ENCODE measurements at places on chromosomes 4 and X.

- no peak for DNase-seq
Observed at GRCh38 chrX:68650491-68650890, 3.0 kb downstream of the STARD8 start.

DNA sequence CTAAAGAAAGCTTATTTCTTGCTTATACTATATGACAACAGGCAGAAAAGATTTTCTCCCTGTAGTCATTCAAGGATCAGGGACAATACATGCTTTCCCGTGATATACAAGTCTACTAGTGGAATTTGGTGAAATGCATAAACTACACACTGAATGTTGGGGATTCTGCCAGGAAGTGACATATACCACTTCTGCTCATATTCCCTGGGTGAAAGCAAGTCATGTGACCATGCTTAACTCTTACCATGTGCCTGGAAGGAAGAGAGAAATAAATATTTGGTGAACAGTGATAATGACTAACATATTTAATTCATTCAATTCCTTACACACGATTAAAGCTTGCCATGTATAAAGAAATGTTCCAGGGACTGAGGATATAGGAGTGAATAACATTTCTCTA lies 534.6 kb downstream of the PPARGC1A start:
- DNase-seq: no peak

DNA sequence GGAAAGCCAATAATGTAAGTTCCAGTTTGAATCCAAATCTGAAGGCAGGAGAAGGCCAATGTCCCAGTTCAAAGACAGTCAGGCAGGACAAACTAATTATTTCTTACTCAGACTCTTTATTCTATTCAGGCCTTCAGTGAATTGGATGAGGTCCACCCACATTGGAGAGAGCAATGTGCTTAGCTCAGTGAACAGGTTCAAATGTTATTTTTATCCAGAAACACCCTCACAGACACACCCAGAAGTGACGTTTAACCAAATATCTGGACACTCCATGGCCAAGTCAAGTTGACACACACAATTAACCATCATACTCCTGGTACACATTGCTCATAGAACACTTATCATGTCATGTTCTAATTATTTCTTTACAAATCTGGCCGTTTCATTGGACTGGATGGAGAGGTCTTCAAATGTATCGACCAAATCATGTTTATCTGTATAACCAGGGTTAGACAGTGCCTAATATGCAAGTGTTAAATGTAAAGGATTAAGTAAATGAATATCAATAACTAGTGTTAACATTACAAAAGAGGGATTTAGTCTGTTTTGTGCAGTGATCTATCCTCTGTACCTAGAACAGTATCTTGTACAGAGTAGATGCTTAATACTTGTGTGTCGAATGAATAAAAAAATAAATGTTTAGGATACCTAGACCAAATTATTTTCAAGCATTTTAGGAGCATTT lies 27.1 kb upstream of the XK start:
- no peak for DNase-seq

DNA sequence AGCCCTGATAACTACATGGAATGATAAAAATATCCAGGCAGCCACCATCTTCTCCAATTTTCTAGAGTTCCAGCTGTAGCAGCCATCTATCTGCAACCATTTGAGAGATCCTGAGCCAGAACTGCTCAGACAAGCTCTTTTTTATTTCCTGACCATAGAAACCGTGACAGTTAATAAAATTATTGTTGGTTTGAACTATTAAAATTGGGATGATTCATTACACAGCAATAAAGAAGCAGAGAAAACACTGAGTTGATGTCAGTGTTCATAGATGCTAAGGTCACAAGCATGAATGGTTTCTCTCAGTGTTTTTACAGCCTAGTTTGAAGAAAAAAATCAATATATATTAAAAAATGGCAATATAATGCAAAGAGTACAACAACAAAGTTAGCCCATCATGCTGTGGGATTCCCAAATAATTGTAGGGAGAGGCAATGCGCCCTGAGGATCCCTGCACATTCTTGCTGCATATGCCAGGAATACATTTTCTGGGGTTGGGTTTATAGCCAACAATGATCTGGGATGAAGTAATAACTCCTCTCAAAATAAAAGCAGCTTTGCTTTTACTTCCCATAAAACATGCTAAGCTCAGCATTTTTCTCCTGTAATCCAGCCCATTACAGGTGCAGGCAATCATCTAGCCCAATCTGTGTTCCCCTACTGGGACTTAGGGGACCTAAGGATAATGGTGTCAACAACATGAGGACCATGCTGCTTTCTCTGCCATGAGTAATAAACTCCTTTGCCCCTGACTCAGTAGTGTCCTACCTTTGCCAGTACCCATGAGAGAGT lies 84.0 kb downstream of the PABPC4L start:
- DNase-seq: no peak

- peak; percentile 96 for DNase-seq
Observed at GRCh38 chr4:57110640-57111511, 691 bp upstream of the IGFBP7 start.

- DNase-seq: no peak
Observed at GRCh38 chr4:75385106-75385505, 129.1 kb downstream of the RCHY1 start.

DNA sequence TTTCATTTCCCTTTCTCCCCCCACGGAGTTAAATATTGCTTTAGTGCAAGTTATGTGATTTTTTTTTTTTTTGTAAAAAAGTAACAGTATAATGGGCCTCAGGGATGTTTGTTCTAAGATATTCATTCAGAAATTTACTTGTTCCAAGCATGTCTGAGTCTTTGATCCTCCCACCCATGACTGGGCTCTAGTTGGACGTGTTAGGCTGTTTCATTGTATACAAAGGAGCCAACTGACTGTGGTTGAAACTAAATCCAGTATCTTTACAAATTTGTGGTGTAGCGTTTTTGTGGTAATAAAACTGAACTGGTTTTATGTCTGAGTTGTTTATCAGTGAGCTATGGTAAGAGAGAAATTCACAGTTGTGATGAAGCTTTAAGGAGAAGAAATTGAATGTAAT lies 74.1 kb downstream of the DOCK11 start:
- DNase-seq: no peak

DNA sequence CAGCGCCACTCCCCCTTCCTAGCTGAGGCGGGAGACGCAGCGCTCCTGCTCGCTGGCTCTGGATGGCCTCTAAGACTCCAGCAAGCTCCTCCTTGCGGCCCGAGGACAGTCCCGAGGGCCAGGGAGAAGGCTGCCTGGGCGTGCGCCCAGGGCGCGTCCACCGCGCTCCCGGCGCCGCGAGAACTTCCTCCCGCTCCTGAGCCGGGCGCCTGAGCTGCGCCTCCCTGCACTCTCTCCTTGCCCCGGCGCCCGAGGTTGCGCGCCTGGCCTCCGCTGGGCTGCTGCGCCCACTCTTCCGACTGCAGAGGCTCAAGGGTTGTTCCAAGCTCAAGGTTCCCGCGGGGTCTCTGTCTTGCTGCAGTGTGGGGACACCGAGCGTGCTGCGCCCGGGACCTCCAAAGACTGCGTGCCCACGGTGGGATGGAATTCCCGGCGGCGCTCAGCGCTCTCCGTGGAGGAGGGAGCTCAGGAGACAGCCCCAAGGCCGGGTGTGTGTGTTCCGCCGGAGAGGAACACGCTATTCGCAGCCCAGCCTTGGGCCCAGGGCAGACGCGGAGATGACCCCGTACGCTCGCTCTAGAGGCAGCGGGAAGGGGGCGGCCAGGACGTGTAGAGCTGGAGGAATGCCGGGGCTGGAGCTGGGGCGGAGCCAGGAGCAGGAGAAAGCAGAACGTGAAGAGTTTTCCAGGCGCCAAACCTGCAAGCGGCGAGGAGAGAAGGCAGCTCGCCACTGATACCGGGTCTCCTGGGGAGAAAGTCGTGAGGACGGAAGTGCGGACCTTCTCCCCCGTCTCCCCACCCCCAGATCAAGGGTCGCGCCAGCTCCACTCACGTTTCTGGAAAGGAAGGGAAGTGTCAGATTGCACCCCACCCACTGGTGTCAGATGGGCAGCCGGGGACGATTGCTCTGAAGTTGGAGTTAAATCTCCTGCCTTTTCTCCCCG lies at the start of gene ARHGAP6:
Gene ARHGAP6, minus strand, starts transcription at position 753 of the 944 bp plus-strand sequence. CDS start 1,092 bp downstream, outside the sequence.
- no peak for DNase-seq
